ENCODE measurements at places on chromosomes 6 and 20.

DNA sequence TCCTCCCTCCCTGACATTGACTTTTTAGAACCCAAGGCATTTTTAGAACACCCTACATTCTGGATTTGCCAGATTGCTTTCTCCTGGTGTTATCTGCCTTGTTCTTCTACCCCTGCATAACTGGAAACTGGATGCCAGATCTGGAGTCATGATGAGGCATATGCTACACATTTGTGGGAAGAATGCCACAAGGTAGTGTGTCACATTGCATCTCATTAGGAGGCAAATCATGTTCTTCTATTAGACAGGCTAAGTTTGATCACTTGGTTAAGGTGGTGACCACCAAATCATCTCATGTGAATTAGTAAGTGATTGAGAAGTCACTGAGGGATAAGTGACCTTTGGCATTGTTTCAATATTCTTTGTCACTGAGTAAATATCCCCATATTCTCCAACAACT lies 12.9 kb upstream of the NKX2-2 start:
- DNase-seq, result no peak

DNA sequence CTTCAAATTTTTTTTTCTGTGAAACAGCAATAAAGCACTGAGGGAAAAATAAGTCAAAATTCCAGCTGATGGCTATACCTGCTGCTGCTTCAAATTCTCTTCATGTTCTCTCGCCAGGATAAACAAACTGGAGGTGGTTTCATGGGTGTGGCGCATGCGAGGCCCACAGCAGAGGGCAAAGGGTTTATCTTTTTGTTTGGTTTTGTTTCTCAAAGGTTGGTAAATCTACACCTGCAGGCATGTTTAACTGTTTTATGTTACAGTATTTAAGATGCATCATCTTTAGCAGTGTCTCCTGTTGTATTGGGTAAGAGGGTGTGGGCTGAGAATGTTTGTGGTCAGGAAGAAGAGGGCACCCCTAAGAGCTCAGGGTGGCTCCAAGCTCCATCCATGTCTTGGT lies 342.2 kb downstream of the CDH26 start:
- DNase-seq, result no peak

DNA sequence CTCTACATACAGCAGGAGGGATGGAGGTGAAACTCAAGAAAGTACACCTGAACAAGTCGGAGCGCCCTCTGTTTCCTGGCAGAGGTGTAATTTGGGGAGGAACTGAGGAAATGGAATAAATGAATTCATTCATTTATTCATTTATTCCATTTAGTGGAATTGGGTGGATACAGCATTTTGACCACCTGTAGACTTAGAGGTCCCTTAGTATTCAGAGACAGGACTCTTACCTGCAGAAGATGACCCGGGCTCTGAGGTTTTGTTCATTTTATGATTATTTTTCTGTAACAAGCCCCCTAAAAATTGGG lies 9.1 kb downstream of the TRIM31 start:
- no peak for DNase-seq

DNA sequence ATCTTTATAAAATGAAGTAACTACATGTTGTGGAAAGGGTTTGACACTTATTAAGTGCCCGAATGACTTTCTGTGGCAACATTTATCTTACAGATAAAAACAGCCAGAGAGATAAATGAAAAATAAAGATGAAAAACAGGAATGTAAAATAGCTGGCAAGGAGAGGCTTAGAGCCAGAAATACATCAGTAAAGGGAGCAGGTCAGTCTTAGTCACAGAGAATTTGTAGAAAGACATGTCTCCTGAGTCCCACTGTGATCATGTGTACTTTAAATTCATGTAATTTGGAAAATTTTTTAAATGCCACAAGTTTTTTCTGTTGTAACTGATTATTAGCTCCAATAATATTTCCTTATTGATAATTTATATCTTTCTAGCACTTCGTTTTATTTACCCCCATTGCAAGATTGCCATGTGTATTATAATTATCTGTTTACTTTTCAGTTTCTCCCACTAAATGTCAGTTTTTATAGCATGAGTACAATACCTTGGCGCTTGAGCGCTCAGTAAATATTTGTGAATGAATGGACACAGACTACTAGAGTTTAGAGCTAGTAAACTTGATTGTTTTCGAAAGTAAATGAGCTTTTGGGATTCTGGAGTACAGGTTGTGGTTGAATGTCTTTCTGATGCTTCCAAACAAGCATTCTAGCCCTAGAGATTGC lies 15.2 kb downstream of the TAB2 start:
- DNase-seq, result no peak

DNA sequence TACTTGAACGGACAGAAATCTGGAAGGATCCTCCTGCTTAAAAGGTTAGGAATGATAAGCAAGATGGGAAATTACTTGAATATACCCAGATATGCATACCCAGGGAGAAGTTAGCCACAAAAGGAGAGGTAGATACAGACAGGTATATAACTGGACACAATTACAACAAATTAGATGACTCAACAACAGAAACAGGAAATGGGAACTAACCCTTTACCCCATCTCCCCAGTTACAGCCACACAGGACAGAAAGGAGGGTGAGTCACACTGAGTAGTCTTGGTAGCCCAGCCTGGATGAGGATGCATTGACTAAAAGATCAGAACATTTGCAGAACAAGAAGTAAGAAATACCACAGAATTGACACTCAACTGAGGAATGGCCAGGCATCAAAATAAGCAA lies 61.2 kb downstream of the C6orf52 start:
- no peak for DNase-seq
